ENCODE measurements at places on chromosomes 12 and 14.

- DNase-seq = no peak
Observed at GRCh38 chr14:77055306-77055705, 26.8 kb upstream of the IRF2BPL start.

GRCh38 chr12:54535474-54535873 is 13.9 kb upstream of the PDE1B start:
- no peak for DNase-seq

- no peak for DNase-seq
Observed at GRCh38 chr12:85632390-85632789, 203.8 kb downstream of the RASSF9 start.

DNA sequence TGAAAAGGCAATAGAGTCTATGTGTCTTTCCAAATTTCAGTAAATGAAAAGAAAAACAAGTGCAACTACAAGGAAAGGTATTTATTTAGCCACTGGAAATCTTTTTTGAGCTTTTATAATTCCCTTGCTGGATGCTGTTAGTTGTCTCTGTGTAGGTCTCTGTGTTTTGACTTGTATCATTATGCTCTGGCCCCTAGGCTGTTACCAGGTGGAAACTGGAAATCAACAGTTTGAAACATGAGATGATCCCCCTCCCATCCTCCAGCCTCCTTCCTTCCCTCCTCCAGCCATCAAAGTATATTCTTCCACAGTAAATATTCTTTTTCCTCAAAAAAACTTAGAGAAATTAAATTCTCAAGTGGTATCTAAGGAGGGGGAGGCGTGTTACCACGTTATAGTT is 934 bp upstream of the DCN start:
- DNase-seq = no peak

DNA sequence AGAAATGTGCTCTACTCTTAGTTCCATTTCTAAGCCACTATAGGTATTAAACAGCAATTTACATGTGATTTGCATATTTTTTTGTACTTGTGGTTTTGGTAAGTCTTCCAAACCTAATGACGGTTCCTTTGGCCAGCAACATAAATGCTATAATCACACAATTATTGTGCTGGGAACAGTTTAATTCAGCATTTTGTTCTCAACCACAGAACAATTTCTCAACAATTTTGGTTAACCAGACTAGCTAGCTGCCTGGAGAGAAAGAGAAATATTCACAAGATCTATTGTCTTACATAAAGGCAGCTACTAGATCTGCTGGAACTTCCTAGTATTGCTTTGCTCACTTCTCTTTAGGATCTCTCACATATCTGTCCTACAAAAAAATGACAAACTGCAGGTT is 265.3 kb downstream of the SOX5 start:
- no peak for DNase-seq

GRCh38 chr14:57884175-57884574 is 18.3 kb upstream of the SLC35F4 start:
- no peak for DNase-seq

- no peak for DNase-seq
Observed at GRCh38 chr12:49529414-49529813, 9.4 kb upstream of the KCNH3 start.

DNA sequence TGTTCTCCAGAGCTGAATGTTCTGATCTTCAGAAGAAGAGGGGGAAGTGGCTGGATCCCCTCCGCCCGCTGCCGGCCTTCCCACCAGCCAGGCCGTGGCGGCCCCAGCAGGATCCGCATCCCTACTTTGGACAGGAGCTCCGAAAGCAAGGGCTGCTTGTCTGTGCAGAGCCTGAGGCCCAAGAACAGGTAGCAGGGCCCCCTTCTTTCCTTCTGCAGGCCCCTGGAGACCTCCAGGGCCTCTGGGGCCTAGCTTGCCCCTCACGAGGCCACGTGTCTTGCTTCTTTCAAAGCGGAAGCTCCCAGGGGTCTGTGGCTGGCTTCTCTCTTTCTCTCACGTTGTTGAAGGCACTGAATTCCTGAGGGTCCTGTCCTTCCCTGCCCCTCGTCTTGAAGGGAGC is 13.2 kb downstream of the PGF start:
- DNase-seq = no peak

DNA sequence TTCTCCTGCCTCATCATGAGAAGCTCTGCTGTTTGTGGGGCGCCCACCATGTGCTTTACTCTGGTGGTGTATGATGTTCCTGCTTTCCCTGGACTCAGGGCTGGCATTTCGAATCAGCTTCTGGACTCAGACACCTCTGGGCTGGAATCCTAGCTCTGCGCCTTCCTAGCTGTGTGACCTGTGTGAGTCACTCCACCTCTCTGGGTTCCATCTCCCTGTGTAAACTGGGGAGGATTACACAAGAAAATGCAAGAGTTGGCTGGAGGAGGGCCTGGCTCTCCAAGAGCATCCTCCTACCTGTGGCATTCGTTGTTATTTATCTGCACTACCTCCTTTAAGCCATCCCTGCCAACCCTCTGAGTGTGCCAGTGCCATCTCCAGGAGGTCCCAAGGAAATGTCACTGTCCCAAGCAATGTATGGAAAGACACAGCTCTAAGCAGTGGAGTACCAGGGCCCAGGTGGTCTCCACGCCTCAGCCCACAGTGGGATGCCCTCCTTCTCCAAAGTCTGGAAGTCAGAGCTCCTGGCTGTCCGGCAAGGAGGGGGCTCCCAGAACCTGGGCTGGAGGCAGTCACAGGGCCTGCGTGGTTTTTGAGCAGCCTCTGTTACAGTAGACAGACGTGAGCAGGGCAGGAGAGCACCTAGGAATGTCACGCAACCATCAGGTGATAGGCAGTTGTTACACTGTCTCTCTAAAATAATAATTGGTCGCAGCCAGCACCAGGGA is 7.3 kb upstream of the TNFAIP2 start:
- DNase-seq = no peak

GRCh38 chr12:72511906-72512305 is 239.7 kb downstream of the TRHDE start:
- peak; percentile 40 for DNase-seq

- DNase-seq = no peak
Observed at GRCh38 chr14:106199097-106199496, 672.7 kb downstream of the TMEM121 start.

- DNase-seq = peak; percentile 12
Observed at GRCh38 chr14:21825149-21825743, 151.6 kb upstream of the OR4E1 start.

DNA sequence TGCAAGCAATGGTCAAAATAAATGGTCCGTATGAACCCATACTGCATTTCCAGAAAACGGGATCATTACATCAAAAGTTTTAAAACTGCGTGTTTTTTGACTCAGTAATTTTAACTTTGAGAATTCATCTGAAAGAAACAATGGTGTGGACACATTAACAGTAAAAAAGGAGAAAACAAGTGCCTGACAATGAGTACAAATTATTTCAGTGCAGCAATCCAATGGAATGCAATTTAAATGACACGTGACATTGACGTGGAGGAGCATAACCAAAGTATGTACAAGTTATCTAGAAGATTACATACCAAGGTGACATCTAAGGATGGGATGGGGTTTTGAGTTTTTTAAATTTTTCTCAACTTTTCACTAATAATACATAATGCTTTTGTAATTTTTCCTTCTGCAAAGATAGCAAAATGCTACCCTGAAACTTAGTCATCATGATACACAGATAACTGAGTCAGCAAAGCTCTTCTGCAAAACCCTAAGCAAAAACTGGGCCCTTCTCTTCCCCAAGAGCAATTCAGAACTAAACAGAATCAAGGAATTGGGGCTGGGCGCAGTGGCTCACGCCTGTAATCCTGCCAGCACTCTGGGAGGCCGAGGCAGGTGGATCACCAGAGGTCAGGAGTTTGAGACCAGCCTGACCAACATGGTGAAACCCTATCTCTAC is 20.4 kb downstream of the HNRNPC start:
- no peak for DNase-seq

DNA sequence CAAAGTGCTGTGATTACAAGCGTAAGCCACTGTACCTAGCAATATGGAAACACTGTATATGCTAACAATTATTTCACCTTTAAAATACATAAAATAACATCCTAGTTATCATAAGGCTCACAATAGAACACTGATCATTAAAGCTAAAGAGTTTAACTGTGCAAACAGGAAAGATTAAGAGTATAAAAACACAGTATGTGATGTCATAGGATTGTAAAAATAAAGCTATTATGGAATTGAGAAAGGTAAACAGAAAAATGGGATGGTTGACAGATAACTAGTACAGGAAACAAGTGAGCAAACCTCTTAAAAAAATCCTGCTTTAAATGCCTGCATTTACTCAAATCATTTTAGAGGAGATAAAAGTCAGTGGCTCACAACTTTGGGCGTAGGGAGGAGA is 10.8 kb upstream of the IPO8 start:
- no peak for DNase-seq

DNA sequence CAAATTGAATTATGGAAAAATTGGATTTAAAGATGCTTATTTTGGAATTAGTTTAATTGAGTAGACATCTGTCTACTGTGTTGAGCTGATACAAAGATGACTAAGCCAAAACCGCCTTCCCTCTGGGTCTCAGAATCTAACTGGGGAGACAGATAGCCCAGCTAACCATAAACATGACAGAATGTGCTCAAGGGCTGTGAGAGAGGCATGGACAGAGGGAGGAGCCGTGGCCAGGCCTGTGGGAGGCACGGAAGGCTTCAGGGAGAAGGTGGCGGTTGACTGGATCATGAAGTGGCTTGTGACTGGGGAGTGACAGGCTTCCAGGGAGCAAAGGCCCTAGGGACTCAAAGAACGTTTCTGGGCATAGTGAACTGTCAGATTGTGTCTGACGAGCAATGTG is 74.6 kb downstream of the DACT1 start:
- no peak for DNase-seq

GRCh38 chr12:107448198-107448597 is 237.4 kb upstream of the PWP1 start:
- DNase-seq = no peak

DNA sequence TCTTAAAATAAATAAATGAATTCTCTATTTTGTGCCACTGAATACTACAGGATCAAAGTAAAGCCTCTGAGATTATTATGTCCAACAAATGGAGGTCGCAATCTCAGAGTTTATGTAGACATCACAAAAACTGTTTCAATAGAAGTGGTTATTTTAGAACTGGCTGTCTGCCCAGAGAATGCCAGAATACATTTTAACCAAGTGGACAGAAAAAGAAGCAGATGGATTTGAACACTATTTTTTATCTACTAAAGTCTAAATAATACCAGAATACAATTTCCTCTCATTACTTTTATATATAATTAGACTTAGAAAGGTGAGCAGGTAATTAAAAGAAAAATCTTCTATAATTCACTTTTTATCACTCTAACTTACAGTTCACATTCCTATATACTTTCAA is 118.3 kb downstream of the MED13L start:
- DNase-seq = no peak

DNA sequence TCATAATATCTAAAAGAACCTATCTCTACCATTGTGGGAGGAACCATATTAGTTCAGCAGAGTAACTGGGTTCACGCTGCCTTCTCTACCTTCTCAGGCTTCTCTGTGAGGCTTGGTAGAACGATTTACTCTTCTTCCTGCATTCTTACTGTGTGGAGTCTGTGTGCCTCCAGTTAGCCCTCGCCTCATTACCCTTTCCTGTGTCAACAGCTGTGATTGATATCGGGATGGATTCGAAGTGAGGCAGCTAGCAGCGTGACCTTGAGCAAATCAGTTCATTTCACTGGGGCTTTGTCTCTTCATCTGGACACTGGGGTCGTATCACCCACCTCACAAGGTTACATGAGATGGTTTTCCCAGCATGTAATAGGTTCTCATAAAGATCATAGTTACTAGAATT is 4.6 kb upstream of the VRK1 start:
- DNase-seq = no peak

DNA sequence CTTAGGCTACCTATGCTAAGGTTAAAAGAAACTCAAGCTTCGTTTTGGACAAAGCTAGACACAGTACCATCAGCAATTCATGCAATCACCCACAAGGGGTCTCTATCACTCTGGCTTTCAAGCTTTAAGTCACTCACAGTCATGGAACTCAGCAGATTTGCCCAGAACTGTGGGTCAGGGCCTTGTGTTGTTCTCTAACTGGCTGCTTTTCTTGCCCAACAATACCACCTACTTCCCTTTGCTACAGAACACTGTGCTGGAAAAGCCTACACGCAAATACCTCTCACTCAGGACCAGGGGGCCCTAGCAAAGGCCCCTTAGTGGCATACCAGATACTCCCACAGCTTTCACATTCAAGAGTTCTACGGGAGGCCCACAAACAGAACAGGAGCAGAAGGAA is 9.1 kb downstream of the NEMP1 start:
- peak; percentile 61 for DNase-seq

DNA sequence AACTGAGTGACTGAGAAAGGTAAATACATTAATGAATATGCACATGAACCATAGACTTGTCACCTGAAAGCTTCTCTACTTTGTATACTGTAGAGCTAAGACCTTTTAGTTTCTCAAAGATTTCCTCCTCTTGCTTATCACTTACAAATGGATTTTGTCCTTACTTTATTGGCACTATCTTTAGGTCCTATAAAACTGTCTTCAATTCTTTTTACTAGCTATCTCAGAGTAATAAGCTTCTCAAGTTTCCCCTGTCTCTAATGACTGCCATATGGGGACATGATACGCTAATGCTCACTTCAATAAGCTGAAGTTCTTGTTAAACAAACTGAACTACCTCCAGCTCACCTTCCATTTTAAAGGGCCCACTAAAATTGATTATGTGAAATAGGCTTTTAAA is 468.2 kb upstream of the CCDC196 start:
- DNase-seq = no peak

- no peak for DNase-seq
Observed at GRCh38 chr12:52029685-52030084, 21.6 kb upstream of the NR4A1 start.

- DNase-seq = no peak
Observed at GRCh38 chr14:52937306-52937705, 13.5 kb downstream of the FERMT2 start.

DNA sequence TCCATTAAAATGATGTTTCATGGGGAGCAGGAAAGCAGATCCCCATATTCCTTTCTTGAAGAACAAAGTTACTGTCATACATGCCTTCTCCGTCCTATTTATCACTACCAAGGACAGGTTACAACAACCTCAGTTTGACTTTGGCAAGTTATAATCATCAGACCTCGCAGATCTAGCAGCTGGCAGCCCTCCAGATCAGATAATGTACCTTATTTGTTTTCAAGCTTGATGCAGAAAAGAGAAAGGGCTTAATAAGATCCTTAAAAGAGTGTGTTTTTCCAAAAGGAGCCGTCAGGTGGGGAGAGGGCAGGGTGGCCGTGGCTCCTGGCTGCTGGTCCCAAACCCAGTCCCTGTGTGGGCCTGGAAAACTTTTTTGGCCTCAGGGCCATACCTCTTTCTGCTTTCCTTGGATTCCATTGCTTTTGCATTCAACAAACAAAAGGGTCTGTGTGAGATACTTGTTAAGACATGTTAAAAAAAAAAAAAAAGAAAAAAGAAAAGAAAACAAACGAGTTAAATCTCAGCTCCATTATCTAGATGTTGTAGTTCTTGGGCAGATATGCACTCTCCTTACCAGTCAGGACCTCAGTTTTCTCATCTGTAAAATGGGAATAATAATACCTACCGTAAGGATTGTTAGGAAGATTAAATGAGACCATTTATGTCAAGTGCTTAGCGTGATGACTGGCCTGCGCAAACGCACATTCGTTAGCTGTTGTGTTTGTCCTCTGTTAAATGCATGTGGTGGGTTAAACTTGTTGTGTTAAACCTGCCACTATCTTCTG is 64.6 kb downstream of the B4GALNT3 start:
- no peak for DNase-seq

- no peak for DNase-seq
Observed at GRCh38 chr12:3604748-3605586, 114.0 kb downstream of the PRMT8 start.

Measured in AG08396 (cell line).